ENCODE measurements at places on chromosomes 7 and 10.

GRCh38 chr10:76049581-76050290 lies 618.3 kb downstream of the LRMDA start:
- DNase-seq, result no peak

- no peak for DNase-seq
These were observed 352.7 kb downstream of the CXCL12 start for GRCh38 chr10:44032216-44032615.

DNA sequence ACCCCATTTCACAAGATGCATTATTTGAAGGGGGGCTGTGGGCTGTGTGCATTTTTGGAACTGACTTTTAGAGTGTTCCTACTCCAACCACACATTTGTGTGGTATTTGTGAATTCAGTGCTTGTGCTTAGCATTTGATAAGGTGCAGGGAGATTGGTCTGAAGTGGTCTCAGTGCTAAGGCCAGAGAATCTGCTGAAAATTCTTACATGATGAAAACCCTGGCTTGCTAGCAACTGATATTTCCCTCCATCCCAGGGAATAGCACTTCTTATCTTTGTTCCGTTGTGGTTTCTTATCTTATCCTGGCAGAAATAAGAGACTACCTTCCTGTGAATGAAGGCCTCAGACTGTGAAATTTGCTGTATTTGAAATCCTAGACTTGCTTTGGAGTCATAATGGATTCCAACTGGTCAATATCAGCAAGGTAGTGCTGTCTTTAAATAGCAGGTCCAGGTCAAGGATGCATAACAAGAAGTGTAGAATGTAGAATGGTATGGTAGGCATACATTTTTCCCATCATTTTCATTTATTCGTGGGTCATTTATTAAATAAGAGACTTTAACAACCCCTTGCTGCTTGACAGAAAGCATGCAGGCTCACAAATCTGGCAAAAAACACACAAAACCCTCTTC lies 986.9 kb downstream of the REEP3 start:
- no peak for DNase-seq

GRCh38 chr7:140646931-140647647 lies 6.5 kb upstream of the DENND2A start:
- peak; percentile 44 for DNase-seq

GRCh38 chr10:78619115-78619851 lies 449.5 kb upstream of the ZMIZ1 start:
- DNase-seq, result no peak
